ENCODE measurements at places on chromosomes 12 and 14. TPM values are rescaled to one million over a fixed set of nuclear protein-coding genes. Genes with fewer than 3 reads are reported as not detected.

The SLC4A8 gene
- total RNA-seq, result 1.2 TPM

The HOXC6 gene
- total RNA-seq, result not detected

The B4GALNT3 gene
- 14.0 TPM for total RNA-seq

DNA sequence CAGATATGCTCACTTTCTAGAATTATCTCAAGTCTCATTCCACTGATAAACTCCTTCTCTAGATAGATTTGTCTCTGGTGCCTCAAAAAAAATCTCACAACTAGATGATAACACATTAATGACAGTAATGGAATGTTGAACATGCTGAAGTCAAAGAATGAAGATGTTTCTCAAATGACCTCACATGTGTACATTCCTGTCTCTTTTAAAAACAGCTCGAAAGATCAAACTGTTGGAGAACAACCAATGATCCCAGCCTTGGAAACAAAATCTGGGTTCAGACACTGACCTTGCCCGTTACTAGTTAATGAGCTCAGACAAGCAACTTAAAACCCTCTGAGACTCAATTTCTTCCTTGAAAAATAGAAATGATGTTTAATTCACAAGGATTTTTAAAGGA is 44.7 kb upstream of the KCNJ8 start:
- peak; percentile 14 for DNase-seq

- no peak for DNase-seq
These were observed 214.3 kb downstream of the KIF26A start for GRCh38 chr14:104352493-104353220.

GRCh38 chr14:32786886-32787285 is 151.8 kb upstream of the NPAS3 start:
- DNase-seq, result no peak

GRCh38 chr12:2999265-2999841 is 40.2 kb downstream of the TEAD4 start:
- DNase-seq, result peak; percentile 54

DNA sequence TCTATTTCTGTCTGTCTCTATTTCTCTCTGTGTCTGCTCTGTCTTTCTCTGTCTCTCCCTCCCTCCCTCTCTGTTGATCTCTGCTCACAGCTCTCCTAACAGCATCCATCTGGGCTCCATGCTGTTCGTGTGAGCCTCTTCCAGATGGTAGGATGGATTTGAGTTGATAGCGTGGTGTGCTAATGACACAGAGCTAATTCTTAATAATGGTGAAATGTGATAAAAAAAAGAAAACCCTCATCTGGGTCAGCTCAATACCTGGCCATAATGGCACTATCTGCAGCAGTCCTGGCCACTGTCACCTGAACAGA is 96.4 kb downstream of the AACS start:
- no peak for DNase-seq

GRCh38 chr14:76293923-76294322 is 82.0 kb upstream of the ESRRB start:
- DNase-seq, result no peak

- DNase-seq, result no peak
These were observed 1493.0 kb downstream of the AACS start for GRCh38 chr12:126558219-126558618.

GRCh38 chr12:76030341-76031080 is 1.1 kb downstream of the PHLDA1 start:
- peak; percentile 62 for DNase-seq

- DNase-seq, result peak; percentile 48
These were observed 65.9 kb upstream of the OTOGL start for GRCh38 chr12:80033448-80033847.

- no peak for DNase-seq
These were observed 167.9 kb downstream of the FSCB start for GRCh38 chr14:44339231-44339630.
